Inflammatory macrophage treated with lipopolysaccharide for 4 hours (primary cell): ENCODE measurements at places on chromosomes 16 and 17.

- DNase-seq: no peak
Measured at GRCh38 chr16:60204181-60204580, 1470.1 kb upstream of the GOT2 start.

DNA sequence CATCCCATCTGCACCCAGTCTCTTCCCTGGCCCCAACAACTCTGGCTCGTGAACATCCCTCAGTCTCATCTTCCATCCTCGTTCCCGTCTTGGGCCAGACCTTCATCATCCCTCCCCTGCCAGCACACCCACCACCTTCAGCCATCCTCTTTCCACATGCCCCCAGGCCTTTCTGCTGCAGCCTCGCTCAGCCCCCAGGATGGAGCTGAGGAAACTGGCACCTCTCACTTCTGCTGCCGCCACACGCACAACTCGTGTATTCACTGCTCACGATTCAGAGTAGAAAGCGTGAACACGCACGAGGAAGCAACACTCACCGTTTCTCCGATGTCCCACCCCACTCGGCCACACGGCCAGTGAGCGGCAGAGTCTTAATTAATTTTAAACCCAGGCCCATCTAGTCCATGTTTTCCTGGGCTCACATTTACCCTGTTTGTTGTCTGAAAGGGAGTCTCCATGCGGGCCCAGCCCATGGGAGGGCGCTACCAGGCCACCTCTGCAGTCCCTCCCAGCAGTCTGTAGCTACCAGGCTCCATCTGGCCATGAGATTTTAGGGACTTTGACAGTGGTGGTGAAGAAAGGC lies 12.5 kb downstream of the C16orf90 start:
- DNase-seq: no peak

- DNase-seq: peak; percentile 81
Measured at GRCh38 chr16:70576431-70577255, 53.0 kb downstream of the SF3B3 start.

GRCh38 chr16:76535-77272 lies 1.3 kb upstream of the MPG start:
- peak; percentile 13 for DNase-seq

DNA sequence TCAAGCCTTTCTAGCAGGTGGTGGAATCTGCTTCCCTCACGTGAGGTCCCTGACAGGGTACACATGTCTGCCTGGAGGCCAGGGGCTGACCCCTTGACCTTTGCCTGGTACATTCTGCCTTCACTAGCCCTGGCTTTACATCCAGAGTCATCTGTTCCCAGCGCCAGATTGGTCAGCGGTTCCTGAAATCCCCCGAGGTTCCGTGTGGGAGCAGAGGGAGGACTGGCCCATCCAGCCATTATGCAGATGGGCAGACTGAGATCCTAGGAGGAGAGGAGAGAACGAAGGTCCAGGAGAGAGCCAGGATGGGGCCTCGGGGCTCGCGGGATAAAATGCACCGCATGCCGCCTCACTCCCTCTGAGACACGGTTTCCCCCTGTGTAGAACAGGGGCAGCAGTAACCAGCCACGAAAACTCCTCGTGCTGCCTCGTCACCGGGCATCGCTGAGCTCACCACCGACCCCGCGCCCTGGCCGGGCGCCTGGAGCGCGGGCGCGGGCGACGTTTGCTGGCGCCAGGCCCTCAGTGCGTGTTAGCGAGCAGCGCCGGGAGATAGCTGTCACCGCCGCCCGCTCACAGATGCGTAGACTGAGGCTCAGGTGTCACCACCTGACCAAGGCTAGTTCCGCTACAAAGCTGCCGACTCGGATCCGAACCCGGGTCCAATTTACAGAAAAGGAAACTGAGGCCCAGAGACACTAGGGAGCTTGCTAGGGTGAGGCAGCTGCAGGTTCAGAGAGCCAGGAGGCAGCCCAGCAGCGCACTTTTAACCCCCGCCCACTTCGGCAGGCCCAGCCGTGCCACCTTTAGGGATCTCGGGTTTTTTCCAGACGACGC lies 811 bp upstream of the MAP2K3 start:
- peak; percentile 59 for DNase-seq

DNA sequence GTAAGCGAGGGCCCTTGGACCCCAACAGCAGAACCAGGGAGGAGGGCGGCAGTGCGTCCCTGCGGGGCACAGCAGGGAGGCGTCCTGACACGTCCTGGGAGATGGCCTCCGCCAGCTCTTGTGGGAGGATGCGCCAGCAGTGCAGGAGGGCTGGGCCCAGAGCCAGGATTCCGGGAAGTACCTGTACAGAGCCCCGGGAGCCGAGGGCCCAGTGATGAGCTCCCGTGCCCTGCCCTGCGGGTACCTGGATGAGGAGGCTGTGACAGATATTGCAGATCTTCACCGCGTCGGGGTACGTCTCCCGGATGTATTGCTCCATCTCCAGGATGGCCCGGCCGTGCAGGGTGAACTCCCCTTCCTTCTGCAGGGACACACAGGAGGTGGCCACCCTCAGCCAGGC lies 23.1 kb downstream of the KDM8 start:
- DNase-seq: no peak

DNA sequence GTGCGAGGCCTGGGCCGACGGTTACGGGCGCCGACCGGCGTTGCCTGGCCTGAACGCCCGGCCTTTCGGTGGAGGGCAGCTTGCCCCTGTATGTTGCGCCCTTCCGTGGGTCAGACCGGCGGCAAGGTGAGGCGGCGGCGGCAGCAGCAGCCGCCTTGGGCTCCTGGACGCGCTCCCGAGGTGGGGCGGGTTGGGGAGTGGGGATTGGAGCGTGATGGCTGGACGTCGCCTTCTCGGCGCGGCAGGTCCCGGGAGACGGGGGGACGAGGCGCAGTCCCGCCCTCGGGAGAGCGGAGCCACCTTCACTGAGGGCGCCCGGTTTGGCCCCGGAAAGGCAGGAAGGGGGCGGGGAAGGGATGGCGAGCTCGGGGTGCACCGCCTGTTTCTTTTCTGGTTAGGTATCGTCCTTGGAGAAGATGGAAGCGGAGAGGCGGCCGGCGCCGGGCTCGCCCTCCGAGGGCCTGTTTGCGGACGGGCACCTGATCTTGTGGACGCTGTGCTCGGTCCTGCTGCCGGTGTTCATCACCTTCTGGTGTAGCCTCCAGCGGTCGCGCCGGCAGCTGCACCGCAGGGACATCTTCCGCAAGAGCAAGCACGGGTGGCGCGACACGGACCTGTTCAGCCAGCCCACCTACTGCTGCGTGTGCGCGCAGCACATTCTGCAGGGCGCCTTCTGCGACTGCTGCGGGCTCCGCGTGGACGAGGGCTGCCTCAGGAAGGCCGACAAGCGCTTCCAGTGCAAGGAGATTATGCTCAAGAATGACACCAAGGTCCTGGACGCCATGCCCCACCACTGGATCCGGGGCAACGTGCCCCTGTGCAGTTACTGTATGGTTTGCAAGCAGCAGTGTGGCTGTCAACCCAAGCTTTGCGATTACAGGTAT lies 671 bp downstream of the DGKE start:
- peak; percentile 23 for DNase-seq

DNA sequence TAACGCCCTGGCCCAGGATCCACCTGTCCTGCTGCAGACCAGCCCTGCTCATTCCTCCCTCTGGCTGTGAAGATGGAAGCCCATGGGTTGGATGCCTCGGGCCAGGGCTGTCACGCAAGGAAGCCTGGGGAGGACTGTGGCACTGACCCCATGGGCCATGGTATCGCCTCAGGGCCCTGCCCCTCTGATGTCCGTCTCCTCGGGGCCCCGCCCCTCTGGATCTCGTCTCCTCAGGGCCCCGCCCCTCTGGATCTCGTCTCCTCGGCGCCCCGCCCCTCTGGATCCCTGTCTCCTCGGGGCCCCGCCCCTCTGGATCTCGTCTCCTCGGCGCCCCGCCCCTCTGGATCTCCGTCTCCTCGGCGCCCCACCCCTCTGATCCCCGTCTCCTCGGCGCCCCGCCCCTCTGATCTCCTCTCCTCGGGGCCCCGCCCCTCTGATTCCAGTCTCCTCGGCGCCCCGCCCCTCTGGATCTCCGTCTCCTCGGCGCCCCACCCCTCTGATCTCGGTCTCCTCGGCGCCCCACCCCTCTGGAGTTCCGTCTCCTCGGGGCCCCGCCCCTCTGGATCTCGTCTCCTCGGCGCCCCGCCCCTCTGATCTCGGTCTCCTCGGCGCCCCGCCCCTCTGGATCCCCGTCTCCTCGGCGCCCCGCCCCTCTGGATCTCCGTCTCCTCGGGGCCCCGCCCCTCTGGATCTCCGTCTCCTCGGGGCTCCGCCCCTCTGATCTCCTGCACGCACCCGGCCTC lies 24.0 kb downstream of the METRNL start:
- DNase-seq: no peak

GRCh38 chr17:78665387-78665951 lies 88.3 kb upstream of the DNAH17 start:
- DNase-seq: no peak

- DNase-seq: peak; percentile 57
Measured at GRCh38 chr17:50638966-50639713, 4.5 kb downstream of the ABCC3 start.

GRCh38 chr16:56864960-56865359 lies at the start of gene SLC12A3:
Gene SLC12A3, plus strand, starts transcription at chr16:56865207. Its CDS starts 29 bp downstream, at chr16:56865236.
- no peak for DNase-seq

DNA sequence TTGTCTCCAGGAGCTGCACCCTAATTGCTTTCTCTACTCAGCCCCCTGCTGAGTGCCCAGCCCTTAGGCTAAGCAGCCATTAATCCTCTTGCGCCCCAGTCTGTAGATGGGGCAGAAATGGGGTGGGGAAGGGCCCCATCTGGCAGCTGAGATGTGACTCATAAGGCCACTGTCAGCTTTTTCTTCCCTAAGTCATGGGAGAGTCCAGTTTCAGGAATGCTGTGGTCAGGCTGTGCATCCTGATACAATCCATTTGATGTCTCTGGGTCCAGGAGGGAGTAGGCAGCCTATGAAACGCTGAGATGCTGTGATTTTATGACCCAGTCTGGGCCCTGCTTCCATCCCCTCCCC lies 12.3 kb downstream of the PLXDC1 start:
- DNase-seq: no peak

GRCh38 chr16:3734084-3734757 lies 16.9 kb upstream of the TRAP1 start:
- no peak for DNase-seq

GRCh38 chr17:35715416-35715815 lies 16.0 kb upstream of the RASL10B start:
- no peak for DNase-seq

DNA sequence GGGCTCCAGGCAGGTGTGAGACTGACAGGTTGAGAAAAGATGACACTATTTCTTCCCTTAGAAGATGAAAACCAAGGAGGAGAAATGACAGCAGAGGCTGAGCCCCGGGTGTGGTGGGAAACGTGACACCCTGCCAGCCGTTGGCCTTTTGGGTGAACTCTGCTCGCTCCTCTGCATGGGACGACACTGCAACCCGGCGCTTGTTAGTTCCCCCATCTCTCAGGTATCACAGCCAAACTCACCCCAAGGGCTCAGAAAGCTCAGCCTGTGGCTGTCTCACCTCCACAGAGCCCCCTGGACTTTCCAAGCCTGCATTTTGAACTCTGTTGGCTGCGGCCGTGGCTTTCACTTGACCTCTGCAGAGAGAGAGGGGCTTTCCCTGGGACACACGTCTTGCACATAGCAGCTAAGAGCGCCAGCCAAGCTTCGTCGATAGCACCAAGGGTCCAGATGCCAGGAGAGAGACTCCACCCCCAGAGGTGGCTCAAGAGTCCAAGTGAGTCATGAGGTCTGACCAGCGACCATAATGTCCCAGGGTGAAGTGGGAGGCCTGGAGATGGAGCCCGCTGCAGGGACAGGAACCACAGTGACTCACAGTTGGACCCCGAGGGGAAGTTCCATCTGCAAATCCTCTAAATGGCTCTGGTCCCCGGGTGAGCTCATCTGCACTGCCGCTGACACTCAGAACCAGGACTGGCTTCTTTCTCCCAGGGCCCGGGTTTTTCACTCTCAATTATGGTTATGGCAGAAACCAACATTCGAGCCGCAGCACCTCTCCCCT lies 301.9 kb downstream of the SOX9 start:
- DNase-seq: no peak

- no peak for DNase-seq
Measured at GRCh38 chr17:77391668-77392375, 251.1 kb downstream of the SEC14L1 start.

GRCh38 chr17:68288804-68289203 lies 2.1 kb downstream of the SLC16A6 start:
- DNase-seq: peak; percentile 82

DNA sequence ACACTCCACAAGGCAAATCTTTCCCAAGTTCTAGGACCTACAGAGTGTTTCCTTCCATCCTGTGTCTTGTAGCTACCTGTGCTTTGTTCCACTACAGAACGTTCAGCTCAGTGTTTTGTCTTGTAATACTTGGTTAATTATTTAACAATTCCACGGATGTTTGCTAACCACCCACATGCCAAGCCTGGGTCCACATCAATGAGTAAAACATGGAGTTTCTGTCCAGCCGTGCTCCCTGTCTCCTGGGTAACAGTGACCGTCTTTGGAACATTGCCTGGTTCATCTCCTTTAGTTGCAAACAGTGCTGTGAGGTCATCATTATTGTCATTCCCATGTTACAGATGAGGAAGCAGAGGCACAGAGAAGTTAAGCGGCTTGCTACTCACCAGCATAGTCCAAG lies 41.3 kb downstream of the IRF8 start:
- DNase-seq: peak; percentile 84
